Thyroid gland (tissue), 4 donors: ENCODE measurements at places on chromosomes 12 and 14. TPM values are rescaled to one million over a fixed set of nuclear protein-coding genes. Genes with fewer than 3 reads are reported as not detected.

GRCh38 chr12:64780132-64780530 is 20.9 kb upstream of the GNS start:
- H3K27me3 ChIP-seq = no peaks in the 10 kb centered on the region
- no peak for DNase-seq
- H3K36me3 ChIP-seq = no peaks in the 10 kb centered on the region
- H3K4me3 ChIP-seq = peak overlapping the region; percentile 8

- no peaks in the 10 kb centered on the region for H3K36me3 ChIP-seq
- no peaks in the 10 kb centered on the region for H3K27me3 ChIP-seq
- no peaks in the 10 kb centered on the region for H3K4me1 ChIP-seq
Observed at GRCh38 chr14:94117856-94118255, 7.3 kb downstream of the IFI27 start.

DNA sequence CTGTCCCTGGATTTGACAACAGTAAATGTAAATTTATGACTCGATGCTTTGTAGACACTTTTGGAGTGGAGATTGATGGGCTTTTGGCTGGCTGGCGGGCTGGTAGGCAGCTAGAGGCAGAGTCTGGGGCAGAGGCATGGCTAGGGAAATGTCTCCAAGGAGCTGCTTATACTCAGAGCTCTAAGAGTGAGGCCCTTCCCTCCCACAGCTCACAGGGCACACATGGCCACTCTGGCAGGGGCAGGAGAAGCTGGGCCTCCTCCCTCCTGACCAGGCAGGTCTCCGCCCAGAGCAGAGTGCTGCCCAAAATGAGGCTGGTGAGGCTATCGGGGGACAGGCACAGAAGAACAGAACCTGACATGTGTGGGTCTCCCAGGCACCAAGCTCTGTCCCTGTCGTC is 67.5 kb downstream of the GALNT16 start:
- no peak for DNase-seq
- no peaks in the 10 kb centered on the region for H3K36me3 ChIP-seq
- H3K4me3 ChIP-seq = no peak overlapping the region
- H3K27me3 ChIP-seq = no peaks in the 10 kb centered on the region

The MGAT4C gene
- 45.1 TPM for total RNA-seq

GRCh38 chr12:120467439-120467838 is 2.1 kb downstream of the SRSF9 start:
- H3K27me3 ChIP-seq = no peaks in the 10 kb centered on the region
- peaks cover 30% of the 10 kb centered on the region for H3K36me3 ChIP-seq
- H3K27ac ChIP-seq = no peak overlapping the region

The GLI1 gene
- 2.2 TPM for total RNA-seq

GRCh38 chr12:113683574-113683973 is 211.9 kb upstream of the LHX5 start:
- H3K4me1 ChIP-seq = no peaks in the 10 kb centered on the region
- no peaks in the 10 kb centered on the region for H3K36me3 ChIP-seq
- H3K27ac ChIP-seq = no peak overlapping the region
- no peaks in the 10 kb centered on the region for H3K27me3 ChIP-seq

GRCh38 chr14:69285661-69286255 is 25.8 kb downstream of the GALNT16 start:
- H3K4me3 ChIP-seq = no peak overlapping the region
- no peak for DNase-seq
- no peaks in the 10 kb centered on the region for H3K36me3 ChIP-seq
- H3K4me1 ChIP-seq = peaks cover 14% of the 10 kb centered on the region
- no peaks in the 10 kb centered on the region for H3K27me3 ChIP-seq
- H3K27ac ChIP-seq = no peak overlapping the region

- no peak overlapping the region for H3K4me3 ChIP-seq
- H3K27me3 ChIP-seq = no peaks in the 10 kb centered on the region
- H3K4me1 ChIP-seq = peaks cover 4% of the 10 kb centered on the region
- H3K27ac ChIP-seq = no peak overlapping the region
- no peak for DNase-seq
- no peaks in the 10 kb centered on the region for H3K36me3 ChIP-seq
Observed at GRCh38 chr12:69161829-69162228, 77.5 kb upstream of the CPSF6 start.

DNA sequence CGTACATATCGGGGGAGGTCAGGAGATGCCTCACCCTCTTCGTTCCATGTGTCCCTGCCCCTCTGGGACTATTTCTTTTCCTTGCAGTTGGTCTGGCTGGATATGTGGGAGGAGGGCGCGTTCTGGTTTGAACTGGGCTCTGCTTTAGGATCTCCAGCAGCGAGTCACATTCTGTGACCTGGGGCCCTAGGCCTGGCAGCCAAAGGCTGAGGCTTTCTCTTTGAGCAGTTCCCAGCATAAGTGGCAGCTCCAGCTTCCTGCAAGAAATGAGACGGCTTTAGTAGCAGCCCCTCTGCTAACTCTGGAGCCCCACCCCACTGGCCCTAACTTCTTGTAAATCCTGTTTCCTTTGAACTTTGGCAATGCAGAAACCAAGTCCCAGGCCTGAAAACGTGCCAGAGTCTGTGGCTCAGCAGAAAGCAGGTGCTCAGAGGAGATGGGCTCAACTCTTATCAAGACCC is 274.8 kb downstream of the DPF3 start:
- no peaks in the 10 kb centered on the region for H3K27me3 ChIP-seq
- no peak overlapping the region for H3K4me3 ChIP-seq
- no peak overlapping the region for H3K27ac ChIP-seq
- H3K36me3 ChIP-seq = no peaks in the 10 kb centered on the region
- no peak for DNase-seq
- peaks cover 34% of the 10 kb centered on the region for H3K4me1 ChIP-seq

The HRK gene
- 0.39 TPM for total RNA-seq

DNA sequence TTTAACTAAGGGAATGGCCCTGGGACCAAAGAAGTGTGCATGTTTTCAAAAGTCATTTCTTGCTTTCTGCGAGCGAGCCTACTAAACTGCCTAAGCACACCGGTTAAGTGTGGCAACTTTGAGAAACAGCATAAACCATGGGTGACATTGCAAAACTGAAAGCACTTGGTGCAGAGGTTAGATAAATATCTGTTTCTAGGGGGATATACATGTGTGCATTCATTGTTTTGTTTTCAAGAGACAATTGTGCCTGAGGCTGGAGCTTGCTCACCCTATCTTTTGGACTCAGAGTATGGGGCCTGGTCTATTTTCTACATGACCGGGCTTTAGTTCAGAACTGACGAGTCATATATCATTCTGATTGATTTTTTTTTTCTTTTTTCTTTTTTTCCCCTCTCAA is 923.4 kb downstream of the NRXN3 start:
- DNase-seq = no peak
- H3K4me3 ChIP-seq = no peak overlapping the region
- H3K27me3 ChIP-seq = no peaks in the 10 kb centered on the region
- H3K36me3 ChIP-seq = no peaks in the 10 kb centered on the region
- H3K4me1 ChIP-seq = no peaks in the 10 kb centered on the region

DNA sequence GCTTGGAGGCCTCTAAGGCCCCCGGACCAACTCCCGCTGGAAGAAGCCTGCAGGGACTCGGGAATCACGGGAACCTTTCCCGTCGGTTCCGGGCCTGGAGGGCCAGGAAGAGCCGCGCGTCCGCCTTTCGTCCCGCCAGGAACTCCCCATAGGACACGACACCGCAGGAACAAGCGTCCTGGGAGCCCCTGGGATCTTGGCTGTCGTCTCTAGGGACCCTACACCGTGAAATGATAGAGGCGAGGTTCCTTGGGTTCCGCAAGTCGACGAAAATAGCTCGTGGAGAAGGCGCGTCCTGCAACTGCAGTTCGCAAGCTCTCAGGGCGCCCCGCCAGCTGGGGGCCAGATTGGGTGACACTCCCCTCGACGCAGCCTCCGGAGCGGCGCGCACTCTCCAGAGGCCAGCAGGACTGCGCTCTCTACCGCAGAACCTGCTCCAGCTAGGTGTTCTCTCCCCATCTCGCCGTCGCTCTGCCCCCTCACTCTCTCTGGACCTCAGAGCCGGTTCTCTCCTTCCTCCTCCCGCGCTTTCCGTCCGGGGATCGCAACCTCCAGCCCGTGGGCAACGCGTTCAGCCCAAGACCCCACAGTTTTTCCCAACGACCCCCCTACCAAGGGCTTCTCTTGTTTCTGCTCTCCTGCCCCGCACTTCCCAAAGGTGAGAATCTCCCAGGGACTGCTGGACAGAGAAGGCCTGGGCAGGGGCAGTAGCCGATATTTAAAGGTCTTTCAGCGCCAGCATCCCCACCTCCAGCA is 776 bp downstream of the BMP4 start:
- H3K36me3 ChIP-seq = no peaks in the 10 kb centered on the region
- no peak overlapping the region for H3K4me3 ChIP-seq

DNA sequence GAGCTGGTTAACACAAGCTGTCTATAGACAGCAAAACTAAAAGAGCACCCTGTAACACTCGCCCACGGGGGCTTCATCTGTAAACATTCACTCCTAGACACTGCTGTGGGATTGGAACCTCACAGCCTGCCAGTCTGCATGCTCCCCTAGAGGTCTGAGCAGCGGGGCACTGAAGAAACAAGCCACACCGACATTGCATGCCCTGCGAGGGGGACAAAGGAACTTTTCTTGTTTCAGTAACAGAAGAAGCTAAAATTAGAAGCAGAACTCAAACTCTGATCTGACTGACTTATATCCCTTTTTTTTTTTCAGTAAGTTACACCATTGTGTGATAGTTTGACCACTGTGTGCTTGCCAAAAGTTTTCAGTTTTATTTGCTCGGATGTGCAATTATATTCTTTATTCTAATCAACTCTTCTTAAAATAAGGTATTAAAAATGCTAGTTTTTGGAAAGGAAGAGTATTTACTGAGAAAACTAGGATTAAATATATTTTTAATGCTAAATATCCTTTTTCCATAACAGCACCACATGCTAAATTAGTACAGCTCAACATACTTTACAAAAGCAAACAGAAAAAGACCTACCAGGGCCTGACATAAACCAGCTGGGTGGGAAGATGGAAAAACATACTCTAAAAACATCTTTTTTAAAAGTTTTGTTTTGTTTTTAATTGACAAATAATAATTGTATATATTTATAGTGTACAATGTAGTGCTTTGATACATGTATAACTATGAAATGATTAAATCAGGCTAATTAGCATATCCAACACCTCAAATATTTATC is 100.2 kb downstream of the EPS8 start:
- peaks cover 14% of the 10 kb centered on the region for H3K4me1 ChIP-seq
- DNase-seq = no peak
- peak overlapping the region; percentile 29 for H3K27ac ChIP-seq
- H3K27me3 ChIP-seq = no peaks in the 10 kb centered on the region
- H3K36me3 ChIP-seq = no peaks in the 10 kb centered on the region

DNA sequence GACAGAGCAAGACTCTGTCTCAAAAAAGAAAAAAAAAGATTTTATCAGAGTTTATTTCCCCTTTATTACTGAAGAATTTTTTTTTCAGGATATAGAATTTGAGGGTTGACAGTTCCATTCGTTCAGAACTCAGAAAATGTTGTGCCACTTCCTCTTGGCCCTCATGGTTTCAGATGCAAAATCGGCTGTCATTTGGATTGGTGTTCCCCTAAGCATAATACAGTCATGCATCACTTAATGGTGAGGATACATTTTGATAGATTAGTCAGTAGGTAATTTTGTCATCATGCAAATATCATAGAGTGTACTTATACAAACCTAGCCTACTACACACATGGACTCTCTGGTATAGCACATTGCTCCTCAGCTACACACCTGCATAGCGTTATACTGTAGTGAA is 263.9 kb upstream of the RTL1 start:
- H3K27me3 ChIP-seq = no peaks in the 10 kb centered on the region
- DNase-seq = no peak
- H3K27ac ChIP-seq = no peak overlapping the region
- H3K36me3 ChIP-seq = no peaks in the 10 kb centered on the region
- H3K4me3 ChIP-seq = no peak overlapping the region

The MYH6 gene
- not detected for total RNA-seq

DNA sequence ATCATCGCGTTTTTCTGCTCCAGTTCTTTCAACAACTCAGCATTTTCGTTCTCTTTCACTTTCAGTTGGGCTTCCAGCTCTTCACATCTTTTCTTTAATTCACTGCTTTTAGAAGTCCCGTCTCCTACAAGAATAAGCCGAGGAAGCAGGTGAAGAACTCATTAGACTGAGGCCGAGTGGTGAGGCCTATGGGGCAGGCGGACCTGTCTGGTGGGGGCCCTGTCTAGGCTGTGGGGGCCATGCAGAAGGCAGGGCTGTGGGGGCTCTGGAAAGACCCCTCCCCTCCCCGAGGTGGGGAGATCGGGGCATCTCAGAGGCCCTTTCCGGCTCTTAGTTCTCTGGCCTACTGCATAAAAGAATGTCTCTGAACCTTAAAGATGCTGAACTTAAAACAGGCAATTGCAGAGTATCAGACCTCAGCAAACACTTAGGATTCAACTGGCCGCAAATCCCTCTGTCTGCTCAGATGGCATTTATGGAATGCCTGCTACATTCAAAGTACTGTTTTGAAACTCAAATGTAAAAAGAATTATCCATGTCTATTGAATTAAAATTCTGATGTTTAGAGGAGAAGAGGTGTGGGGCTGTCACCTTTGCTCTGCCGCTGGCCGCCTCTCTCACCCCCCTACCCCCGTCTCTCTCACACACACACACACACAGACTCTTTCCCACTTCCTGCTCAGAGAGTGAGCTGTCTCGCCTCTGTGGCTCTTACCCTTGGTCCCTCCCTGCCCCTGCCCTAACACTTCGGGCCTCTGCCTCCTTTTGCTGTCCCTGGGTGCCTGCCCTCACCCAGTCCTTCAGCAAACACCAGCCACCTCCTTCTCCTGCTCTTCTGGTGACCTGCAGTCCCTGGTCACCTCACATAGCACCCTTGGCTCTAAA is 34.7 kb downstream of the CCDC92 start:
- H3K36me3 ChIP-seq = peaks cover 23% of the 10 kb centered on the region
- no peaks in the 10 kb centered on the region for H3K27me3 ChIP-seq
- peak overlapping the region; percentile 4 for H3K27ac ChIP-seq
- peak; percentile 18 for DNase-seq

The CLEC6A gene
- not detected for total RNA-seq

The RHOJ gene
- 10.3 TPM for total RNA-seq

- no peak for DNase-seq
- no peaks in the 10 kb centered on the region for H3K36me3 ChIP-seq
- H3K4me1 ChIP-seq = peaks cover 10% of the 10 kb centered on the region
- H3K27ac ChIP-seq = no peak overlapping the region
- H3K27me3 ChIP-seq = no peaks in the 10 kb centered on the region
Observed at GRCh38 chr12:68234140-68234539, 8.5 kb upstream of the IL26 start.

The SYNE3 gene
- total RNA-seq = 20.5 TPM

DNA sequence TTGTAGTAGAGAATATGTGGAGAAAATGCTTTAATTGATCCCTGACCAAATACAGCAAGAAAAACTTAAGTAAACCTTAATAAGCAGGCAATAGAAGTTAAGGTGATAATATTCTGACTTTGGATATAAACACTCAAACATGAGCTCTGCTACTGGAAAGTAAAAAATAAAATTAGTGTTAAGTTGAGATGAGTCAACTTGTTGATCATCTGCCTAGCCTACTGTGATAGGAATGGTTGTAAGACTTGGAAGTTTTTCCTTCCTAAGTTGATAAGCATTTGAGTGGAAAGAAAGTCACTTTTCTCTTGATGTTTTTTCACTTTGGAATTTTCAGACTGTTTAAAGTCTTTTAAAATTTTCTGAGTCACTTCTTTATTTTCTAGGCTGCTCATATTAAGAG is 26.0 kb downstream of the ADIPOR2 start:
- no peak for DNase-seq
- H3K36me3 ChIP-seq = no peaks in the 10 kb centered on the region
- H3K4me3 ChIP-seq = no peak overlapping the region
- no peaks in the 10 kb centered on the region for H3K27me3 ChIP-seq
- H3K4me1 ChIP-seq = peaks cover 26% of the 10 kb centered on the region
